Dermis blood vessel endothelial cell (primary cell): ENCODE measurements at places on chromosomes 16 and 17.
A peak's percentile ranks its signal among the peaks of the same experiment; 100 is the strongest.

- DNase-seq, result peak; percentile 74
Measured at GRCh38 chr17:17303010-17303846, at the start of gene NT5M. Gene NT5M, plus strand, starts transcription at chr17:17303373. Its CDS starts 178 bp downstream, at chr17:17303551.

GRCh38 chr17:59757881-59758385 is 50.5 kb downstream of the VMP1 start:
- no peak for DNase-seq

DNA sequence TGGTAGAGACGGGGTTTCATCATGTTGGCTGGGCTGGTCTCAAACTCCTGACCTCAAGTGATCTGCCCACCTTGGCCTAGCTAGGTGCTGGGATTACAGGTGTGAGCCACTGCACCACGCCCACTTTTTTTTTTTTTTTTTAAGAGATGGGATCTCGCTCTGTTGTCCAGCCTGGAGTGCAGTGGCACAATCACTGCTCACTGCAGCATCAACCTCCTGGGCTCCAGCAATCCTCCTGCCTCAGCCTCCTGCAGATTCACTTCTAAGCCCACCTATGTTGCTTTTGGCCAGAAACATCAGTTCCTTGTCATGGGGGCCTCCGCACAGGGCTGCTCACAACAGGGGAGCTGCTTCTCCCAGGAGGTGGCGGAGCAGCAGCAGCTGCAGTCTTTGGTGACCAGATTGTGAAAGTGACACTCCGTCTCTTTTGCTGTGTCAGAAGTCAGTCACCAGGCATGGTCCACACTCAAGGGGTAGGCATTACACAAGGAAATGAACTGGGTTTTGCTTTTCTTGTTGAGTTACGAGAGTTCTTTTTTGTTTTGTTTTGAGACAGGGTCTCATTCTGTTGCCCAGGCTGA is 4.5 kb upstream of the NME4 start:
- no peak for DNase-seq

DNA sequence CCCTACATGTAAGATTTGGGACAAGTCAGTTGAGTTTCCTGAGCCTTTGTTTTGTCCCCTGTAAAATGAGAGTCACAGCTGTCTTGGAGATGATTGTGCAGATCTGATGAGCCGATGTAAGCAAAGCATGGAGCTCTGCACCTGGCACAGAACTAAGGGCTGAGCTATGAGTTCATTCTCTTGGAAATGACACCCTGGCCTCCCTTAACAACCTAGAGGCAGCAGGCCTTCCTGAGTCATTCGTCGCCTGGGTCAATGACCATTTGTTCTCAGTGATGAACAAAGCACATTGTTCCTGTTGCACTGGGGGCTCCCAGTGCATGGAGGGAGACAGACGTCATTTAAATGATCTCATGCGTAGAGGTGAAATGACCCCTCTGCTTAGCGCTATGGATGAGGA is 62.8 kb upstream of the GCSH start:
- peak; percentile 40 for DNase-seq

DNA sequence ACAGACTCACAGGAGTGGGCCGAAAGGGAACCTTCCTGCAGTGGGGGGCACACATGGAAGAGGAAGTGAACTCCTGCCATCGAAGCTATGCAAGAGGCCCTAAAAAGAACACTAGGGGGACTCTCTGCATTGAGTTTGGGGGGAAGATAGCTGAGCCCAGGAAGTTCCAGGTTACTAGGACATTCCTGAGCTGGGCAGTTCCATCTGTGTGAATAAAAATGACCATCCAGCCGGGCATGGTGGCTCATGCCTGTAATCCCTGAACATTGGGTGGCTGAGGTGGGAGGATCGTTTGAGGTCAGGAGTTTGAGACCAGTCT is 211.8 kb downstream of the ZNF423 start:
- DNase-seq, result no peak

DNA sequence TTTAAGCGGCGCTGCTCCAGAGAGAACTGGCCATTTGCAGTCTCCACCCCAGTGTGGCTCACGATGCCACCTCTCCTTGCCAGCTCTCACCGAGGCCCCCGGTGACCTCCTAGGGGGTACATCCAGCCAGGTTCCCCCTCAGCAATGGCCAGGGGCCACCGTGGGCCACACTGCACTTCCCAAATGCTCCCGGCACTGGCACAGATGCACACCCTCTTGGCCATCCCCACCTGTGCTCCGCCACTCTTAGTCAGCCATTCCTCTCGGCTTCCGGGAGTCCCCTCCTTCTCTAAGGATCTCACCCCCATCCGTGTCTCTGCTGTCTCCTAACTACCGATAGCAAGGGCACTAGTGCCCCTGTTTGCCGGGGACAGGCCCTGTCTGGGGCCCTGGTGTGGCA is 25.8 kb downstream of the MLYCD start:
- DNase-seq, result no peak

DNA sequence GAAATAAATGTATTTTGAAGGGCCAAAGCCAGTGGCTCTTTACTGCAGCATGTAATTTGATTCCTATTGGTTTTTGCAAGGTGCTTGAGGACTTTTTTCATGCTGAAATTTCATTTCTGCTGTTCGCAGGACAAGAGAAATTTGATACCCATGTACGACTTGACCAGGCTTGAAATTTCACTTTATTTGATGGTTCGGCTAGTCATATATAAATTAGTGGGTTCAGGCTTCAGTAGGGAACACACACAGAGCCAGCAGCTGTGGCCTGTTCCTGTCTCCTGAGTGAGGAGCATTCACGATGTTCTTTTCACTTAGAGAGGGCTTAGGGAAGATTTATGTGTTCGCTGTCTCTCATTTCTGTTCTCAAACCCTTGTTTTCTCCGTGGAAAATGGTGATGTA is 258.4 kb upstream of the CACNG5 start:
- no peak for DNase-seq

DNA sequence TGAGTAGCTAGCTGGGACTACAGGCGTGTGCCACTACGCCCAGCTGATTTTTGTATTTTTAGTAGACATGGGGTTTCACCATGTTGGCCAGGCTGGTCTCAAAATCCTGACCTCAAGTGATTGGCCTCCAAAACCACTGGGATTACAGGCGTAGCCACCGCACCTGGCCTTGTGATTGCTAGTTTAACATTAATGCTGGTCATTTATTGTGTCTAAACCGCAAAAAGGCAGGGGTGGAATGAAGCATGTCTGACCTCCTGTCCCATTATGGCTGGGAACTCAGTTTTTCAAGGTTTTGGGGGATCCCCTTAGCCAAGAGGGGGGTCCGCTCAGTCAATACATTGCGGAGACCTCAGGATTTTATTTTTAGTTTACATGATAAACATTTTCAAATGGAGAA is 10.7 kb upstream of the CNGB1 start:
- DNase-seq, result no peak

DNA sequence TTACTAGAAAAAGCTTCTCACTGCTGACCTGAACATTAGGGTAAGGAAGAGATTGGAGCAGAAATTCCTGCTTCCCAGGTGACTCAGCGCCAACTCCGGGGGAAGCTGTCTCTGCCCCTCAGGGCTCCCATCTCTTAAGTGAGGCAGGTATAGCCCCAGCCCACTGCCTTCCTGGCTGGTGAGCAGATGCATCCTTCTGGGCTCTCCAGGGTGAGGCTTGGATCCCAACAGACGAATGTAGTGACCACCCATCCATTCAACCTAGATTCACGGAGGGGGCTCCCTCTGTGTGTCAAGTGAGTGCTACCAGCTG is 3.2 kb downstream of the ATP2C2 start:
- DNase-seq, result no peak

- no peak for DNase-seq
Measured at GRCh38 chr16:55147396-55147795, 176.6 kb upstream of the IRX6 start.

GRCh38 chr16:22071331-22071910 is 20.9 kb upstream of the VWA3A start:
- DNase-seq, result peak; percentile 48

GRCh38 chr17:70040336-70040735 is 34.7 kb upstream of the KCNJ16 start:
- DNase-seq, result peak; percentile 94

- DNase-seq, result no peak
Measured at GRCh38 chr17:17766077-17766743, 70.6 kb downstream of the SREBF1 start.

GRCh38 chr17:16068323-16068722 is 68.7 kb downstream of the TTC19 start:
- DNase-seq, result no peak

DNA sequence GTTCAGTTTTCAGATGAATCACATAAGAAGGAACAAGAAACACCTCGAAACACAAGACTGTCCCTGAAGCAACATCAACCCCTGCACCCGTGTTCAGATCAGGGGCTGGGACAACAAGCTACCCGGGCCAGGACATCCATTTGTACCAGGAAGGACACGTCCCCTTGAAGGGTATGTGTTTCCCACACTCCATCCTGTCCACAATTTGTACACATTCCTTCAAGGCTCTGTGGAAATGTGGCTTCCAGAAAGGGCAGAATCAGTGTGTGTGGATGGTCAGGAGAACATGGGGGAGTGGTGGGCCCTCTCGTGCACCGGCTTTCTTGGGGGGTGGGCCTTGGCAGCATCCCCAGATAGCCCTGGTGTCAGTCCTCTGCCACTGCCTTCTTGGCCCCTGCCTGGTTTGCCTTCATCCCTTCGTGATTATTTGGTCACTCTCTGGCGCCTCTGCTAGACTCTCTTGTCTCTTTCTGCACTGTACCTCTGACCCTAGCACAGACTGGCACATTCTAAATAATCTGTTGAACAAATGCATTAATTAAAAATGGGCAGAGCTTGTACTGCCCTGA is 10.3 kb downstream of the KIFC3 start:
- no peak for DNase-seq

- peak; percentile 42 for DNase-seq
Measured at GRCh38 chr17:45782889-45783592, 1.1 kb upstream of the CRHR1 start.

GRCh38 chr16:10245002-10245401 is 62.8 kb upstream of the GRIN2A start:
- DNase-seq, result no peak

DNA sequence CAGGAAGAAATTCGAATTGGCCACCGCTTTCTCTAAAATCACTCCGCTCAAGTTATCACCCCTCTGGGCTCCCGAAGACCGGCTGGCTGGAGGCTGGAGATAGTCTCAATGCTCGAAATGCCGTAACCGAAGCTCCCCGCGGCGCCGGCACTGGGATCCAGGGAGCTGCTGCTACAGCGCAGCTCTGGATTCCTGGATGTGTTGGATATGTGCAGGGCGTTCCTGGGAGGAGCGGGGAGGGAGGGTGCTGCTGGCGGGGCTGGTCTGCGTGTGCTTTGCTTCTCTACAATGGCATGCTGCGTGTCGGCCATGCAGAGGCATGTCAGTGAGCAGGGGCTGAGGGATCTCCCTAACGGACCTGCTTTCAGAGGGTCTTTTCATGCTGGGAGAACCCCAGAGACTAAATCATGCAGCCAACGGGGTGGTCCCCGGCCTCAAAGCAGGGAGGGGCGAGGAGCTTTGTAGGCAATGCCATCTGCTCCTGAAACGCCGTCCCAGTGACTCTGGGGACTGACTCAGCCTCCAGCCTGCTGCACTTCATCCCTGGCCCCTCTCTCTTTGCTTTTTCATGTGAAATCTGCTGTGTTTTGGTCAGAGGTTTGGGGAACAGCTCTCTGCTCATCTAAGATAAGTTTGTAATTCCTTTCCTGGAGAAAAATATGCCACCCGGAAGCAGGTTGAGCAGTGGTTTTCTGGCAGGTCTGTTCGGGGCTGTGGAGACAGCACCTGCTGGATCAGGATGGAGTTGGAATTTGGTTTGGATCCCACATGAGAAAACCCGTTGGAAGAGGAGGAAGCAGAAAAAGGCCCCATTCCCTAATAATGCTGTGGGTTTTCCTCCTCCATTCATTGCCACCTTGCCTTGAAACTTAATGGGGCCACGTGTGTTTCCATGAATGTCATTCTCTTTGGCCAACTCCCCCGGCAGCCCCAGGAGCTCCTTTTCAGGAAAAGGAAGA is 311.4 kb downstream of the SEC14L1 start:
- DNase-seq, result peak; percentile 73

GRCh38 chr16:58451265-58451689 is 48.7 kb upstream of the NDRG4 start:
- DNase-seq, result no peak

DNA sequence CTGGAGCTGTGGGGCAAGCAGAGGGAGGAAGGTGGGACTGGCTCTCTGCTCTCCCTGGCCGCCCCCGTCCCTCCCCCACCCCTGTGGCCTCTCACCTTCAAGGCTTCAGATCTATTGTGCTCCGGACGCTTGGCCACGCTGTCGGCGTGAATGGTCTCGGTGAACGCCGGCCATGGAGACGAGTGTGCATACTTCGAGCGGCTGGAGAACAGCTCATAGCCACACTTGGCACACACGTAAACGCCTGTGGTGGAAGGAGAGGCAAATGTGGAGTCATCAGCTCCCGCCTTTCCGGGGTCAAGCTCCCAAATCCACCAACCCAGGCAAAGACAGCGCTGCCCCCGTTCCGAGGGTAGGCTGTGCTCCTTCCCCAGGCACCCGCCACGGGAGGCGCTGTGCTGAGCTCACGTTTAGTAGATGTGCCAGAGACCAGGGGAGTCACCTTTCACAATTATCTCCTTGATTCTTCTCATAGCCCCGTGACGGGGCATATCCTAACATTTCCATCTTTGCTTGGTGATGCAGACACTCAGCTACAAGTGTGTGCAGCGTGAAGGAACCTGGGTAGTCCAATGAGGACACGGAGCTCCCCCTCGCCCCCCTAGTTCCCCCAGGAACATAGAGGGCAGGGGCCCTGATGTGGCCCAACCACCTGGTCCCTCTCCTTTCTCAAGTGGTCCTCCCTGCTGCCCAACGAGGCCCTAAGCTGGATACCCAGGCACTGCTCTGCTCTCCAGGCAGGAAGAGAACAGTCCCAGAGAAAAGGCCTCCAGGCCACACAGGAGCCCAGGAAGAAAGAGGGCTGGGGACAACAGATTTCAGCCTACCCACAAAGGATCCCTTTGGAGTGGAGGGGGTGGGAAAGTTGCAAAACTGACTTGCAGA is 1.6 kb downstream of the MSRB1 start:
- peak; percentile 30 for DNase-seq

DNA sequence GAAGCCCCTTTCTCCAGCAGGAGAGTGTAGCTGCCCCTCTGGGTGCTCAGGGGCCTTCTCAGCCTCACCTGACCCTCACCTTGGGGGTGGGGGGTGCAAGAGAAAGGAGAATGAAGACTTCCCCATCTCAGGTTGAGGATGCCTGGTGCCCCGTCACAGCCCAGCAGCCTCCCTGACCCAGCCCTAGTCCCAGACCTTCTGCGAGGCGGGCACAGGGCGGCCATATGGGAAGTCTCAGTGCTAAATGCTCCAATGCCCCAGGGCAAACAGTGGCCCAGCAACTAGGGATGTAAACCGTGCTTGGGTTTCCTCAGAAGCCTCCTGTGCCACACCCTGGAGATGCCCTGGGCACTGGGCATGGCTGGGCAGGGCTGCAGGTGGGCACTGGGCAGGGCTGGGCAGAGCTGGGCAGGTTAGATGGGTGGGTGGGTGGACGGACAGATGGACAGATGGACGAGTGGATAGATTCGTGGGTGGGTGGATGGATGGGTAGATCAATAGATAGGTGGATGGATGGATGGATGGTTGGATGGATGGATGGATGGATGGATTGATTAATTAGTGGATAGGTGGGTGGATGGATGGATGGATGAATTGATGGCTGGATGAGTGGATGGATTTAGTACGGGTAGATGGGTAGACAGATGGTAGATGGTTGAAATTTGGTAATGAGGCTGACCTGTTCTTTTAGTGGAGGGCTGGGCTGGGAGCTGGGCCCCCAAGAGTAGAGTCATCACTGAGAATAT is 16.8 kb downstream of the TPSD1 start:
- DNase-seq, result no peak
